ENCODE measurements at places on chromosomes 2 and 18.

- no peak for DNase-seq
These were observed 167.8 kb downstream of the CELF4 start for GRCh38 chr18:37397814-37398213.

DNA sequence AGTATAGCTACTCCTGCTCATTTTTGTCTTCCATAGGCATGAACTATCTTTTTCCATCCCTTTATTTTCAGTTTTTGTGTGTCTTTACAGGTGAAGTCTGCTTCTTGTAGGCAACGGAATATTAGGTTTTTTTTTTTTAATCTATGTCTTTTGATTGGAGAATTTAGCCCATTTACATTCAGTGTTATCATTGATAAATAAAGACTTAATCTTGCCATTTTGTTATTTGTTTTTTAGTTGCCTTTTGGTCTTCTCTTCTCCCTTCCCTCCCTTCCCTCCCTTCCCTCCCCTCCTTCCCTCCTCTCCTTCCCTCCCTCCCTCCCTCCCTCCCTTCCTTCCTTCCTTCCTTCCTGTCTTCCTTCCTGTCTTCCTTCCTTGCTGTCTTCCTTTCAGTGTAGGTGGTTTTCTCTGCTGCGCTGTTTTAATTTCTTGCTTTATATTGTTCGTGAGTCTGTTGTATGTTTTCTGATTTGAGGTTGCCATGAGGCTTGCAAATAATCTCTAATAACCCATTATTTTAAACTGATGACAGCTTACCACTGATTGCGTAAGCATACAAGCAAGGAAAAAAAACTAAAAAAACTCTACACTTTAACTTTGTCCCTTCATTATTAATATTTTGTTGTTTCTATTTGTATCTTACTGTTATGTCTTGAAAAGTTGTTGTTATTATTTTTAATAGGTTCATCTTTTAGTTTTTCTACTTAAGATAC lies 353.8 kb downstream of the PARD3B start:
- no peak for DNase-seq

DNA sequence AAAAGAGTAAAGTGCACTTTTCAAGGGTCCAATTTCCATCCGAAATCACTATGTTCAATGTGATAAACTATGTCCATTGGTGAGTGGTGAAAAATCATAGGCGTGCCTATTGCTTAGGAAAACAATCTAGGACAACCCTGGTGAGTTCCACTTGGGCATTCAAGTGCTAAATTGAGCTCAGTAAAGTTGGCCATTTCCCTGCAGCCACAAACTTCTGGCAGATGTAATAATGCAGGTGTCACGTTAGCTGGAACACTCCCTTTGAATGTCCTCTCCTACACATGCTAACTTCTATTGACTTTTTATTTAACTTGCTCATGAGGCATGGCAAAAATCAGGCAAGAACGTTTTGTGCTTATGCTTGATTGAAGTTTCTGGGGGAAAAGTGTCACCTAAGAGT lies 67.1 kb downstream of the CPS1 start:
- DNase-seq = peak; percentile 33

GRCh38 chr18:50079571-50080295 lies 115.2 kb downstream of the MYO5B start:
- DNase-seq = peak; percentile 90

DNA sequence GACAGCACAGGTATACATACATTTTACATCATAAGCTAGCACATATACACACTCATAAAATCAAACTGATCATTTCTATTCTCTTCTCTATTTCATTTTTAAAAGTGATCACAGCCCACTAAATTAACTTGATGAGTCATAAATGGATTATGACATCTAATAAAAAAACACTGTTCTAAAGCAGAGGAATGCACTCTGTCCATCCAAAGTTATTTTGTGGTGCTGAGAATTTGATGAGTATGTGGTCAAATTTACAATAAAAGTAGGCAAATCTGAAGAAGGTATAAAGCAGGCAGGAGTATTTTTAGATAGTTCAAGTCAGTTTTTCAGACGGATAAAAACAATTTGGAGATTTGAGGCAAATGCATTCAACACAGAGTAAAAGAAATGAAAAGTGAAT lies 104.4 kb downstream of the NOL4 start:
- no peak for DNase-seq

DNA sequence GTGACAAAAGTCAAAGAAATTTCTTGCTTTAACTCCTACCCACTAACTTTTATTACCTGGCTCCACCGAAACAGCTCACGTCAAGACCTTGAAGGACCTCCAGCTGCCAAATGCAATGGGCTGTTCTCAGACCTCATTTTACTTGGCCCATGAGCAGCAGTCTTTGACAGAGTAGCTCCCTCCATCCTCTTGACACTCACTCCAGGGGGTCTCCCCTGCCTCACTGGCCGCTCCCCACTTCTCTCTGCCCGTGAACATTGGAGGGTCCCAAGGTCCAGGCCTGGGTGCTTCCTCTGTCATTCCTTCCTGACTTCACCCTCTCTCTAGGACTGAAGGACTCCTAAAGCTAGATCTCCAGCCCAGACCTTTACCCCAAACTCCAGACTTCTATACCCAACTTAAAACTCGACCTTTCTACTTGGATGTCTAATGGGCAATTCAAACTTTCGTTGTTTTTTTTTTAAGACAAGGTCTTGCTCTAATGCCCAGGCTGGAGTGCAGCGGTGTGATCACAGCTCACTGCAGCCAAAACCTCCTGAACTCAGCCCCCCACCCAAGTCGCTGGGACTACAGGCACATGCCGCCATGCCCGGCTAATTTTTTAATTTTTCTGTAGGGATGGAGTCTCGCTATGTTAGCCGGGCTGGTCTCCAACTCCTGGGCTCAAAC lies 92.9 kb upstream of the ST3GAL5 start:
- no peak for DNase-seq

Measured in NCI-H1105 treated with DMSO at 0.1 percent for 48 hours (cell line).